Fibroblast of upper back skin (primary cell): ENCODE measurements at places on chromosomes 12 and 14.

- no peak for DNase-seq
Observed at GRCh38 chr12:39392154-39392925, 50.6 kb downstream of the KIF21A start.

DNA sequence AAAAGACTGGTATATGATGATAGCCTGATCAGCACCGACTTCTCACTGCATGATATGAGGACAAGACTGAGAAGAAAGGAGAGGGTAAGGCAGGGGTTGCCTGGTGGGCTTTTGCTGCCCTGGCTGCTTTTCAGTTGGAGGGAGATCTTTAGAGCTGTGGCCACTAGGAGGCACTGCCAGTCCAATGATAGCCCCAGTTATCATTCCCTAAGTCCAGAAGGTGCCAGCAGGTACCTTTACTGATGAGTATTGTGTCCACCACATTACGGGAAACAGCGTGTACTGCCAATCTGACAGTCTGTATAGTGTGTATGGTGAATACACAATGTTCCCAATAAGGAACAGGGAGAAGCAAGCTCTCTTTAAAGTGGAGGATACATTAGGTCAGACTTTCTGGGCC lies 55.8 kb upstream of the CCDC175 start:
- peak; percentile 2 for DNase-seq

DNA sequence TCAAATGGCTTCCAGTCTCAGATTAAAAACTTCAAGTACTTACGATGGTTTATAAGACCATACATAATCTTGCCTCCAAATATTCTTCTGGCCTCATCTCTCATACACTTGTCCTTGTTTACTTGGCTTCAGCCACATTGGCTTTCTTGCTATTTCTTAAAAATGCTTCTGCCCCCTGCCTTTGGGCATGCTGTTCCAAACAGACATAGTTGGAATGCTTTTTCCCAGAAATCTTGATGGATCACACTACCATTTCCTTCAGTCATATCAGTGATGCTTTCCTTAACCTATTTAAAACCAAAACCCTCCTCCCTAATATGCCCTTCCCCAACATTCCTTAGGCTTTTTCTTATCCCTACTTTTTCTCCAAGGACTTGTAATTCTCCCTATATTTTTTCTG lies 74.4 kb upstream of the PAWR start:
- no peak for DNase-seq

DNA sequence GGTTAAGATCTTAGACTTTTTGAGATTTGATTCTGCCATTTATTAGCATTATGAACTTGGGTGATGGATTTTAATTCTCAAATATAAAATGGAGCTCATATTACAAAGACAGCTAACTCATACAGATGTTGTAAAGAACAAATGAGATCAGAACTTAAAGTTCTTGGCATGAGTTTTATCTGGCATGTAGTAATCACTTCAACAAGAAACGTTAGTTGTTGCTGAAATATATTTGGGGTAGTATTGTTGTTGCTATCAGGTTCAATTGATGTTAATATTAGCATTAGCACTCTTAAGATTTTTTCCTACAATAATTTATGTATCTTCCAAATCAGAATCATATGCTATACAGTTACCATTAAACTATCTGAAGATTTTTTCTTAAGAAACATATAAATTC lies 71.0 kb downstream of the SLC6A15 start:
- no peak for DNase-seq

GRCh38 chr12:72291175-72291574 lies 19.0 kb downstream of the TRHDE start:
- DNase-seq: no peak
